Activated CD4-positive, CD25-positive, alpha-beta regulatory T cell treated with anti-CD3 and anti-CD28 coated beads, Interleukin-2, amount 50 U/mL, for 16 hours (primary cell): ENCODE measurements at places on chromosomes 2 and 18.

DNA sequence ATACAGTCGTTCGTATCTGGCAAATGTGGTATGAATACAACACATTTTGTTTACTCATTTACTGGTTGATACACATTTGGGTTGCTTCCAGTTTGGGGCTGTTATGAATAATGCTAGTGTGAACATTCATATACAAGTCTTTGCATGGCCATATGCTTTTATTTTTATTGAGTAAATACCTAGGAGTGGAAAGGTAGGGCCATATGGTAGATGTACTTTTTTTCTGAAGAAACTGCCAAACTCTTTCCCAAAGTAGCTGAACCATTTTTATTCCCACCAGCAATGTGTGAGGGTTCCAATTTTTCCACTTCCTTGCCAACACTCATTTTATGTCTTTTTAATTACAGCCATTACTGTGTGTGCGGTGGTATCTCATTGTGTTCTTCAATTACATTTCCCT lies 496.2 kb upstream of the NRXN1 start:
- no peak for DNase-seq

GRCh38 chr2:10196948-10197696 lies 74.6 kb downstream of the RRM2 start:
- no peak for DNase-seq

- DNase-seq, result no peak
Measured at GRCh38 chr2:230778350-230779063, 65.9 kb downstream of the CAB39 start.

DNA sequence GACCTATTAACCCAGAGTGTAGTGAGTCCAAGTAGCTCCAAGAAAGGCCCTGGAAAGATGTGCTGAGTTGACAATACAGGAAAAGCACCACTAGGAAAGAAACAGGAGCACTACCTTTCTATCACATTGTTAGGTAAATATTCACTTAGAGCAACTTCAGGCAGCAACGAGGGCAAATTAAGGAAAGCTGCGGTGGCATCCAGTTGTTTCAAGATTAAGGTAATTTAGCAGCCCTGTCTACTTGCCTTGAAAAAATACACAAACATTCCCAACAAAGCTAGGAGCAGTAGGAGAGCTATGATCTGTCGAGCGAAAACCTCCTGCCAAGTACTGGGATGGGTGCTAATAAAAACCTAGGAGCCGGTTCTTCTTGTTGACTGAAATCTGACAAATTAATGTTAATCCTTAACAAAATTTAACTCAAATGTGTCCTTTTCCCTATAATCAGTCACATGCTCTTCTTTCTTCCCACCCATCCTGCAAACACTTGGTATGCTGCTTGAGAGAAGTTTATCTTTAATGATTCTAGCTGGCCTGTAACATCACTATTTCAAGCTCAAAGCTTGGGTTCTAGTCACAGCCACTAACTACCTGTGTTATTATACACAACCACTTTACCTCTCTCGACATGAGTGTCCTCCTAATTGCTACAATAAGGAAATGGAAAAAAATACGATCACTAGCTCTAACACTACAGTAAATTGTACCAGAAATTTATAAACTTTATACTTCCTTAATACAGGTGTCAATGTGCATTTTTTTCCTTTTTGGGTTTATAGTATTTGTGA lies 2.0 kb downstream of the ACAA2 start:
- no peak for DNase-seq

DNA sequence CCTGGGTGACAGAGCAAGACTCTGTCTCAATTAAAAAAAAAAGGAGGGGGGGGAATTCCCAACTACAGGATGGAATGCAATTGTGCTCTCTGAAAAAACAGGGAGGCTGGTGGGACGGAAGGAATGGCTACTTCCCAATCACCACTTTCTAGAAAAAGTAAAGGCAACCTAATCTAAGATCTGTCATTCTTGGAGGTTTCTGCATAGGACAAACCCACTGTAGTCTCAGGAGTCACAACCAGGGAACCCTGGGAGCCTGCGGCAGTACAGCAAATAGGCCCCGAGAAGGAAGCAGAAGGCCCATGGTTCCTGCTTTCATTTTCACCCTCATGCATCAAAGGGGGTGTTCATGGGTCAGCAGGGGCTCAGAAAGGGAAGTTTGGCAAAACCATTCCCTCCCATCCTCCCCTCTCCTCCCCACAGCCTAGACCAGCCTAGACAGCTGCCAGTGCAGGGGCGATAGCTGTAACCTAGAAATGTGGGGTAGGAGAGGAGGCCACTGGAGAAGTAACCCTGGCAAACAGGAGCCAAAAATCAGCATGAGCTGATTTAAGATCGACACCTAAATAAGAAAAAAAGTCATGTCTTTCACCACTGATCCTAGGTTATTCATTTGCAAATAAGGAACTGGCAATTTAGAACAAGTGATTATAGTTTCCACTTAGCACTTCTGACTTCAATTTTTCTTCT lies 48.0 kb downstream of the TRABD2A start:
- DNase-seq, result no peak

- no peak for DNase-seq
Measured at GRCh38 chr2:230162981-230163380, 56.8 kb downstream of the SP110 start.

DNA sequence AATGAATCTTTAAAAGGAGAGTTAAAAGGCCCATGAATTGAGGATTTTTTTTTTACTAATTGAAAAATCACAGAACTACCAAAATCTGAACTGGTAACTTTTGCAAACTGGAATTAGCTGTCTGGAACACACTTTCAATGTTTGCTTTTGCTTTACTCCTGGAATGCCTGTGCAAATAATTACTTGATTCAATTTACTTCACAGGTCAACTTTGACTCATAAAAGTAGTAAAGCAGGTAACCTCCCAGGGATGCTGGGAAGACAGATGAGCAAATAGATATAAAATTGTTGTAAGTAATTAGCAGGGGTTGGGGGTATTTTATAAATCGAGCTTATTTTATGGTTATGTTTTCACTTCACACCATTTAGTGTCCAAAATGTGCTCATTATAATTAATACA lies 398.3 kb upstream of the HNRNPA3 start:
- no peak for DNase-seq

DNA sequence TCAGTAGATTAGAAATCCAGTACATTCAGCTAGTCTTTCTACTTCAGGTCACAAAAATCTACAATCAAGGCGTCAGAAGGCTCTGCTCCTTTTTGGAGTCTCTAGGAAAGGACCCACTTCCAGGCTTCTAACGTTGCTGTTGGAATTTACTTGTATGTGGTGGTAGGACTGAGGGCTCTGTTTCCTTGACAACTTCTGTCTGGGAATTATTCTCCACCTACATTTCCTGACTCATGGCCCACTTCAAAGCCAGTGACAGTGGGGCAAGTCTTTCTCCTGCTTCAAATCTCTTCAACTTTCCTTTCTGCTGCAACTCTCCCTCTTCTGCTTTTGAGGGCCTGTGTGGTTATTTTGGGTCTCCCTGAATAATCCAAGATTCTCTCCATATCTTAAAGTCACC lies 10.4 kb upstream of the TMX3 start:
- DNase-seq, result no peak

DNA sequence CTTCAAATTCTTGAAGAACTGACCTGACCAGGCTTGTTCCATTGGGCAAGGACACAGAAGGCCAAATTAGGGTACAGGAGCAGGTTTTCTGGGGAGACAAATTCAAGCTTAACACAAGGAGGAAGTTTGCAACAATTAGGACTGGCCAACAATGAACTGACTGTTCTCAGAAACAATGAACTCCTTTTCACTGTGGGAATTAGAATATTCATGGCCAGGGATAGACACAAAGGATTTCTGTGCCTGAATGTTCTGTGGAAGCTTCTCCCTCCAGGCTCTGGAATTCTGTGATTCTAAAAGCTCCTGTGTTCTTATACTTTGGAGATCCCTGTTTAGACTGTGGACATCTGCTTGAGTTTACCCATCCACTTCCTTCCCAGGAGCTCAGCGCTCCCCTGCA lies 15.2 kb downstream of the SMYD1 start:
- DNase-seq, result no peak

DNA sequence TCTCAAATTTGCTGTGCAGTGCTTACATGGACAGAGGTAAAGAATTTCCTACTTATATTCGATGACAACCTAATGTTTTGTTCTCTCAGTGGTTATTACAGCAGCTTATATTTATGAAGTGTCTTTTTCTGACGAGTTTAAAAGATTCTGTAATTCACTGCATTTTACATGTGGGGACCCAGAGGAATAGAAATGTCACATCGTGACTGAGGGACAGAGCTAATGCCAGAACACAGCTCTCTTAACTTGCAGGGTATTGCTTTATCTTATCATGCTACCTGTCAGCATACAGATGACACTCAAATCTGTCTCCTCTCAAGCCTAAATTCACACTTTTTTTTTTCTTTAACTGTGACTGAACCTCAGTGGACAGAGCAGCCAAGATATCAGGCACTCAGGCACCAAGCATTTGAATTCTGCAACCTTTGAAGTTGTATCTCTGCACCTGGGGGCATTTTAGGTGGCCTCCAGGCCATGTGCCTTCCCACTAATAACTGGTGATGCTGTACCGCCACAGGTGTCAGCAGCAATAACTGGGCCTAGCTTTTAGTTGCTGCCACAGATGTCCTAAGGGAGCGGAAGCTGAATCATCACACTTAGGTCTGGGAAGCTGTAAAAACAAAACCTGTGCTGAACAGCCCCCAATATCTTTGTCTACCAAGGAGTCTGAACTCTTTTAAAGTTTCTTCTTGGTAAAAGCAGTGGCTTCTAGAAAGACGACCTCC lies 315.8 kb upstream of the NRP2 start:
- DNase-seq, result no peak

- DNase-seq, result no peak
Measured at GRCh38 chr18:54807303-54807702, 21.0 kb upstream of the RAB27B start.

GRCh38 chr2:157085522-157085921 lies 172.0 kb upstream of the GALNT5 start:
- DNase-seq, result no peak

GRCh38 chr2:158810731-158811460 lies 15.8 kb downstream of the DAPL1 start:
- DNase-seq, result no peak

DNA sequence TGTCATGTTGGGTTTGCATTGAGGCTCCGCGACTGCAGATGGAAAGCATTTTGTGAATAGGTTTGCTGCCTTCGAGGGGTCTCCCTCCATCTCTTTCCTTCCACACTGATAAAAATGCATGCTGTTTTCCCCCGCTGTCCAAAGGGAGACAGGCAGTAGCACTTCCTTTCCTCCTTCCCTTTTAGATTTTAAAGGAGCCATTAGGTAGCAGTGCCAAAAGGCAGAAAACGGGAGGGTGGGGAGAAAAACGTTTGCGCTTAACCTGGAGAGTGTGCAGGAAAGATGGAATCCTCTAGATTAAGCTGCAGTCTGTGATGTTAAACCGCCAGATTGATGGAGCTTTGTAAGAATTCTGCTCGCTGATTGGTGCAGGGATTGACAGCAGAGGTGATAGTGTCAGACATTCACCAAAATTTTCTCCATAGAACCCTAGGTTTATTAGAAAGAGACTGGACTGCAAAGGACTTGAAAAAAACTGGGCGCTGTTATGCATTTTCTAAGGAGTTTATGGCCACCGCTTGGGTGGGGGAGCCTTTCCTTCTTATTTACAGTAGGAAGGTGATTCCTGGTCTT lies 688 bp downstream of the MAPRE2 start:
- no peak for DNase-seq

DNA sequence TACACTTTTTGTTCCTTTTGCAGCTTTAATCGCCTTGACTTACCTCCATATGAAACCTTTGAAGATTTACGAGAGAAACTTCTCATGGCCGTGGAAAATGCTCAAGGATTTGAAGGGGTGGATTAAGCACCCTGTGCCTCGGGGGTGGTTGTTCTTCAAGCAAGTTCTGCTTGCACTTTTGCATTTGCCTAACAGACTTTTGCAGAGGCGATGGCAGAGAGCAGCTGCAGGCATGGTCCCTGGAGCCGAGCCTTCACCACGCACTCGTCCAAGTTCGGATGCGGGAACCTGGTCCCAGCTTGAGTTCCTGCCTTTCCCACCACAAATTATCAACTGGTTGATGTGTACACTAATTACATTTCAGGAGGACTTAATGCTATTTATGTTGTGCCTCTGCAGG lies 232.7 kb downstream of the ALPK2 start:
- DNase-seq, result no peak

DNA sequence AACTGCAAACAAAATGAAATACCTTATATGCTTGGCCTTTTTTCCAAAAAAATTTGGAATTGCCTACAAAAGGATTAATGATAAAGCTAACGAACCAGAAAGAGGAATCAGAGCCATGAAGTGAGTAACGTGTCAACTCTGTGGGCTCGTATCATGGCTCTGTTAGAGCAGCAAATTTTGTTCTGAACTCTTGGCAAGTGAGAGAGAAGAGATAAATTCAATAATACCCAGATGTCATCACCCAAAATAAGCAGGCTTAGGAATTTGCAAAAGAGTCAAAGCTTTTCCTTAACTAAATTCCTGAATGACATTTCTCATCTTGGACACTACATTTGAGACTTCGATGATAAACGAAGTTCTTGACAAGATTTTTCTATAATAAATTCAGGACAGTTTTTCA lies 4.4 kb downstream of the TXNDC2 start:
- DNase-seq, result no peak

- DNase-seq, result no peak
Measured at GRCh38 chr2:238570926-238571325, 144.2 kb downstream of the ASB1 start.

GRCh38 chr2:54597153-54597848 lies 126.2 kb upstream of the EML6 start:
- DNase-seq, result no peak

GRCh38 chr18:12306752-12307700 lies 1.0 kb upstream of the TUBB6 start:
- DNase-seq, result no peak

GRCh38 chr18:47754311-47755101 lies 176.0 kb downstream of the SMAD2 start:
- no peak for DNase-seq

DNA sequence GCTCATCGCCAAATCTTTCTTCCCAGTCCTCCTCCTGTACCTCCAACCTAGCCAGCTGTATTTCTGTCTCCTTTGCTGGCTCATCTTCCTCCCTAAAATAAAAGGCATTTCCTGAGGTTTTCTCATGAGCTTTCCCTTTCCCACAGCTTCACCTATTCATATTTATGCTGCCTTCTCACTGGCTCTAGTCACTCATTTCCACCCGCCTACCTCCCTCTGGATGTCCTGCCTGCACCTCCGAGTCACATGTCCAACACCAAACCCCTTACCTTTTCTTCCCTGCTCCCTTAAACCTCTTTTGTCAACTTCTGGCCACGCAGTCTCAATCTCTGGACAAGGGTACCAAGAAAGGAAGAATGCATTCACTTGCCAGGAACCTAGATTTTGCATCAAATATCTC lies 2.8 kb downstream of the EIF2AK3 start:
- no peak for DNase-seq

- no peak for DNase-seq
Measured at GRCh38 chr2:38743672-38744398, 7.3 kb downstream of the SRSF7 start.

GRCh38 chr2:45886171-45886663 lies 234.7 kb downstream of the PRKCE start:
- DNase-seq, result no peak
